ENCODE measurements at places on chromosomes 6 and 20.

DNA sequence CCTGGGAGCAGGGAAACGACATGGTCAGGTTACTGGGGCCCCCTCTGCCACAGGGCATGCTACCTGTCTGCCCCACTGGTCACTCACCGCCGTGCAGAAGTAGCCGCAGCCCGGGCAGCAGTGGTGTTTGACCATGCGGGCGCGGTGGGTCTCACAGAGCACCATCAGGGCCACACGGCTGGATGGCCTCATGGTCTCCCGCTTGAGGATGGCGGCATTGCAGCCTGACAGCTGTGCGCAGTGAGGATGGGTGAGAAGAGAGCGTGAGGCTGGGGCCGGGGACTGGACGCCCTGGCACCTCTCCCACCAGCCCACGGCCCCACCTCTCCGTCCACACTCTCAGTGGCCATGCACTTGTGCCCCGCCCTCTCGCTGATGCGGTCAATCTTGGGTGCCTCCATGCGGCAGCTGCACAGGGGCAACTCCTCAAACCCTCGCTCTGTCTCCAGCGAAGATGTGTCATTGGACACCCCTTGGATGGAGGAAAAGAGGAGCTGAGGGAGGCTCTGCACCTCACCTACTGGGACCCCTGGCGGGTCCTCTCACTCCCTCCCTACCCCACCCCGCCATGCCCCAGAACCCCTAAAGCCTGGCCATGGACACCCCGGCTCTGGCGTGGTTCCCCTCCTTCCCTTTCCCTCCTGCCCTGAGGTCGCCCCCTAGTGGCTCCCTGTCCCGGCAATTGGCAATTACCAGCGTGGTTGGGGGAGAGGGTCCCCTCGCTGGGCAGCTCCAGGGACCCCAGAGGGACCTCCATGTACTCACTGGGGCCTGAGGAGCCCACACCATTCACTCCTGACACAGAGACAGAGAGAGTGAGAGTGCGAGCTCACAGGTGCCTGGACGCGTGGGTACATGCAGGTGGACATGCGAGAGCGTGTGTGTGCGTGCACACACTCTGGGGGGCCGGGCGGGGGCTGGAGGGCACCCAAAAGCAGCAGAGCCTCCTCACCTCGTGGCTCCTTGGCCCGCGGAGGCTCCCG lies 8.9 kb downstream of the EHMT2 start:
- DNase-seq = no peak

GRCh38 chr6:110409794-110410193 lies 5.6 kb downstream of the DDO start:
- no peak for DNase-seq

GRCh38 chr20:9958693-9959092 lies 76.1 kb upstream of the ANKEF1 start:
- DNase-seq = no peak

- DNase-seq = peak; percentile 15
Observed at GRCh38 chr6:12039540-12040459, 27.7 kb downstream of the HIVEP1 start.

- DNase-seq = no peak
Observed at GRCh38 chr6:12221856-12222255, 68.3 kb upstream of the EDN1 start.

DNA sequence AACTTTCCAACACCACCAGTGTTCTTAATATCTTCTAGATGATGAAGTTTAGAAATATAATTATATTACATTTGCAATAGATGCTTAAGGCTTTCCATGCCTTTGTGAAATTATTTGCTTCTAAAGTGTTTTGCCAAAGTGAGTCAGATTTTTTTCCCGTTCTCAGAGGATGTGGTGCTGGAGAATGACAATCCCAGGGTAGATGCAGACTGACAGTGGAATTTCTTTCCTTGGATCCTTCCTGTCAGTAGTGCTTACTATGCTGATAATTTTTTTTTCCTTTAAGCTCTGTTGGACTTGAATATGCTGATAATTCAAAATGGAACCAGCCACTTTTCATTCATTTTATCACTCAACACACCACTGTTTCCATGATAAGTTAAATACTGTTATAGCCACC lies 59.9 kb upstream of the SOX4 start:
- DNase-seq = no peak

All from NCI-H2029 (cell line).